GM03348 (cell line): ENCODE measurements at places on chromosomes 2 and 18.

DNA sequence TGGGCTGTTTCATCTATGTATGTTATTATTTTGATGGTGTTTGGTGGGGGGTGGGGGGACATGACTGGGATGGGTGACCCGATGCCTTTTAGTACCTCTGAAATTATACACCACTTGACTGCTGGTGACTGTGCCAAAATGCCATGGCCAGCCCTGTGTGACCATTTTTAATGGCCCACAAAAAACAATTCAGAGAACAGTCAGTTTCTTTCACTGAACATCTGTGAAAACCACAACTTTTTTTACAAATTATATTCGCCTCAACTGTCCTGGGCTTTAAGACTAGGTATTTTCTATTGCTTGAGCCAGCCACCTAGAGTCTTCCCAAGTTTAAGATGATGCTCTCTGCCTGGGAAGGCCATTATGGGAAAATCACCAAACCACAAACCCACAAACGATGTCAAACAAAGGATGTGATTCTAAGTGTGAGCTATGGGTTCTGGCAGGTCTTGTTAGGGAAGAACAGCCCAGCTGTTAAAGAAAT, 33.9 kb downstream of the FN1 start:
- peak; percentile 44 for DNase-seq

DNA sequence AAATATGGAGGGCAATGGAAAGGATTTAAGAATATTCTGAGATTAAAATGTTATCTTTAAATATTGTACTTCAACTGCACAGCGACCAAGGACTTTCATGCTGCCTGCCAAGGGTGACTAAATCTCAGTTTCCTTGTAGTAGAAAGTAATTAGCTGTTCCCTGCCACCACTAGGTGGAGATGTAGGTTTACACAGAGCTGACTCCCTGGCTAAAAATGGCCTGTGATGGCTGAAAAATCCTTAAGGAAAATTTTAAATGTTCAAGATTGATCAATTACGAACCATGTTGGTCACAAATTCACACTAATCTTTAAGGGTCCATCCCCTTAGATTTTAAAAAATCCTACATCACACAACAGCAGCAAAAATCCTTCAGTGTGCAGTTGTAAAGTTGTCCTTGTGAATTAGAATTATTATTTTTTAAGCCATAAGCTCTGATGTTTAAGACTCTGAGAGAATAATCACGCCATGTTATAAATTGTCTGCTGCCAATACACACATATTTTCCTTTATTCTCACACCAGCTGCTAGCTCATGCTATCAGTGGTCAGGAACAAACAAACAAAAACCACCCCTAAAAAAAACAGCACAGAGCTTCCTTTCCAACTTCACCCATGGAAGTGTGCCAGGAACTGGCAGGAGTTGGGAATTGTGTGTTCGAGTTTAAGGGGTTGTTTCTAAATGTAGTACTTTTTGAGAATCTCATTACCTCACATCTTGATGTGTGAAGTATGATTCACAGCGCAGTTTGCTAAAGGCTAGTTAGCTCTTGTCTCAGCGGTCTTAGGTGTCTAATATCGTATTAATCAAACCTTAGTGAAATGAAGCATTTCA, 399.8 kb downstream of the TMEM182 start:
- DNase-seq: peak; percentile 74

DNA sequence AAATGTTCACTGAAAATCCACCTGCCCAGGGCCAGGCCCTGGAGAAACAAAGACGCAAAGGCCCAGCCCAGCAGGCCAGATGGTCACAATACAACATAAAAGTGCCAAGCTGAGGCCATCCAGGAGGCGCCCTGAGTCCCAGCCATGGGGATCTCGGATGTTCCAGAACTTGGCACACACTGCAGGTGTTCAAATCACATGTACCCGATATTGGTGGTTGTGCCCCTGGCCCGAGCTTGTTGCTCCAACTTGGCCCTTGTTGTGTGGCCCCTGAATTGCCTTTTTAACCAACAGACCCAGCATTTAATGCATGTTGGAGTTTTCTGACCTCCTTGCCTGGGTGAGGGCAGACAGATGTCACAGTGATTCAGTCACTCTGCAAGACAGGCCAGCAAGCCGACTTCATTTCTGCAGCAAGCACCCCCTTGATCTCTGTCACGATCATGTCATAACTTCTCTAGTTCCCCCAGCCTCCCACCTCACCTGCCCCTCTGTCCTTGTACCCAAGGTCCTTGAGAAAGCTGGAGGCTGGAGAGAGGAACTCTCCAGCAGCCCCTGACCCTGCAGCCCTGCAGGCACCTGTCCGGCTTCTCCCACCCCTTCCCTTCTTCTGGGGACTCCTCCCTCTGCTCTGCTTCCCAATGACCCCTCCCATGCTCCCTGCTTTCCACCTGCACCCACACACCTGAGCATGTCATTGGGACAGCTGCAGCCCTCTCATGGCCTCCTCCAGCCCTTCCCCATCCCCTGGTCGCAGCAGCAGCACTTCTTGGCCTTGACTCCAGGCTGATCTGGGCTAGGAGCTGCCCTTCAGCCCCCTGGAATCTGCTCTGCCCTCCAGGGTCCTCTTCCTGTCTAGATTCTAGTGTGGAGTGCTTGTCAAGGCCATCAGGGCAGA, 9.1 kb downstream of the NGEF start:
- no peak for DNase-seq

DNA sequence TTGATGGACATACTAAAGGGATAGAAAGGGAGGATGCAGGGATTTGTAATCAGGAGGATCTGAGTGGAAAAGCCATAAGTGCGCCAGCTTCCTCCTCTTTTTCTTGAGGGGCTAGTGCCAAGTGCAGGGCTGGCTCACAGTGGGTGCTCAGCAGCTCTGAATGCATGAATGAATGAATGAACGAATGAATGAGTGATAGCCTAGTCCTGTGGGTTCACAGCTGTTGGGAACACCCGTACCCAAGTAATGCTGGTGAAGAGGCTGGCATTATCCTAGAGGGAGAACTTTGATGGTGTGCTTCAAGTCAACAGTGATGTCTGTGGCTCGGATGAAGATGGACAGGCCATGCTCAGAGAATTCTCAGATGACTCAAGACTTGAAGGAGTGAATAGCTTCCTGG, 108.8 kb downstream of the KCTD1 start:
- no peak for DNase-seq

DNA sequence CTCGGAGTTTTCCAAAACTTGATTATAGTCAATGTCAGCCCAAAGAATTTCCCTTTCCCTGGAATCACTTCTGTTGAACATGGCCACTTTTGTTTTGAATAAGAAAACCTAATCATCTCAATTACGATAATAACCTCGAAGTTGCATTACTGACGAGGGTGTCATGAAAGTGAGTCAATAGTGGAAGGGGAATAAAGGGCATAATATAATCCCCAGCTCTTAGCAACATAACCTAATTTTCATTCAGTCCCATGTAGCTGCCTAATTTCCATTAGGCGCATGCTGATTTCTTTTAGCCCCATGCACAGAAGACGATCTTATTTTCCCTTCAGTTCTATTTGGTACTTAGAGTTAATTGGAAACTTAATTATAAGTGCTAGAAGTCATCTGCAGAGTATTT, 51.1 kb upstream of the RAPH1 start:
- no peak for DNase-seq

- no peak for DNase-seq
Observed at GRCh38 chr18:77223221-77223639, 26.4 kb upstream of the GALR1 start.

DNA sequence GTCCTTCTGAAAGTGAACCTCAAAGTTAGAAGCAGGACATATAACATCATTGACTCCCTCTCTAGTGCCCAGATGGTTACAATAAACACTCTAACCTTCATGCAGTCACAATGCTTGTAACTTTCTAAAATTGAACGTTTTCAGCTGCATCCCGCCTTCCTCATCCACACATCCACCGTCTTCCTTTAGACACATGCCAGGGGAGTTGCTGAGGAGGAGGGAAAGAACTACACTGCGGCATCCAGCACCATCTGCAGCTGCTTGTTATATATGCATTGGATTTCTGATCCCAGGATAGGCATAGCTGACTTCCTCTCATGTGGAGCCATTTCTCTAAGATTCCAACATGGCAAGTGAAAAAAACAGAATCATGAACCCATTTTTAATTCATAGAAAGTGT, 96.8 kb downstream of the FBXO15 start:
- no peak for DNase-seq

DNA sequence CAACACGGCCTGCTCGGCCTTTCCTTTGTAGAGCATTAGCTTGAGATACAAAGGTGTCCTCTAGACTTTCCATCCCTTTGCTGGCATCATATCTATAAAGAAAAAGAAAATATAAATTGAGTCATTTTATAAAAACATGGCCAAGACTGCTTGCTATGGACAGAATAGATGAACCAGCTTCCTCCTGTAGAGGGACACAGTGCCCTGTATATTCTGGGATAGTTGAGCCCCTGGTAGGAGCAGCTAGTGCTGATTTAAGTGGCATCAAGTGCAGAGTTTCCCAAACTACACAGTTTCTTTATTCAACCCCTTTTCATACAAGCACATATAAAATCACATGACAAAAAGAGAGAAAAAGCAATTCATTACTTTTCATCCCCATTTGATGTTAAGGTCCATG, 47.9 kb downstream of the GEMIN6 start:
- DNase-seq: no peak

DNA sequence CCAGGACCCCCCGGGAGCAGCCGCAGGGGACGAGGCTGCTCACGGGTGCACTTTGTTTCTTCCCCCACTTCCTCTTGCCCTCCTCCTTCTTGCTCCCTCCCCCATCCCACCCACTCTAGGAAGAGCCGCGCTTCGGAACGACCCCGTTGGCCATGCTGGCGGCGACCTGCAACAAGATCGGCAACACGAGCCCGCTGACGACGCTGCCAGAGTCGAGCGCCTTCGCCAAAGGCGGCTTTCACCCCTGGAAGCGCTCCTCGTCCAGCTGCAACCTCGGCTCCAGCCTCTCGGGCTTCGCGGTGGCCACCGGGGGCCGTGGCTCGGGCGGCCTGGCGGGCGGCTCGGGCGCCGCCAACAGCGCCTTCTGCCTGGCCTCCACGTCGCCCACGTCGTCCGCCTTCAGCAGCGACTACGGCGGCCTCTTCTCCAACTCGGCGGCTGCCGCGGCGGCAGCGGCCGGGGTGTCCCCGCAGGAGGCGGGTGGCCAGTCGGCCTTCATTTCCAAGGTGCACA, 1.3 kb downstream of the SP9 start:
- peak; percentile 54 for DNase-seq

DNA sequence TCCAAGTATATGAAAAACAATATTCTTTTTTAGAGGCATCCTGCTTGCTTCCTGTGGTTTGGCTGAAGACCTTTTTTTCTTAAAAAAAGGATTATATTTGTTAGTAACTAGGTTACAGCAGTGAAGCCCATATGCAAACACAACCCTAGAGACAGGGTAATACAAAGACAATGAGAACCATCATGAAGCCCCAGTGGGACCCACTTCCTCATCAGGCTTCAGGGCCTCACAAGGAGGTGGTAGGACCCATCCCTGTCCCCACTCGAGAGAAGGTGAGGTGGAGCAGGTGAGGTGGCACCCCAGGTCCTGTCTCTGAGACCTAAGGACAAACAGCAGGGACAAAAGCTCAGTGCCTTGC, 80.3 kb downstream of the EDAR start:
- no peak for DNase-seq

DNA sequence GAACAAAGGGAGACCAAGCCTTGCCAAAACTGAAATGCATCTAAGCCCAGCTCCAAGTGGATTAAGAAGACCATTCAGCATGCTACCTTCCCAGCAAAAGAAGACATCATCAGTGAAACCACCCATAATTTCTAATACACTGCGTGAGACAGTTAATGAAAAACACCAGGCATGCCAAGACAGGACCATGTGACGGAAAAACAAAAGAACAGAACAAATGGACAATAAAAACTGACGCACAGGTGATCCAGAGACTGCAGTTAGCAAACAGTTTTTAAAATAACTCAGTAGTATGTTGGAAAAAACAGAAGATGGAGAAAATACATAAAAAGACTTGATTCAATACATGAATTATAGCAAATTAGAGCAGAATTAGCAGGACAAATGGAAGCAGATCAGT, 15.3 kb downstream of the FAM168B start:
- DNase-seq: no peak

DNA sequence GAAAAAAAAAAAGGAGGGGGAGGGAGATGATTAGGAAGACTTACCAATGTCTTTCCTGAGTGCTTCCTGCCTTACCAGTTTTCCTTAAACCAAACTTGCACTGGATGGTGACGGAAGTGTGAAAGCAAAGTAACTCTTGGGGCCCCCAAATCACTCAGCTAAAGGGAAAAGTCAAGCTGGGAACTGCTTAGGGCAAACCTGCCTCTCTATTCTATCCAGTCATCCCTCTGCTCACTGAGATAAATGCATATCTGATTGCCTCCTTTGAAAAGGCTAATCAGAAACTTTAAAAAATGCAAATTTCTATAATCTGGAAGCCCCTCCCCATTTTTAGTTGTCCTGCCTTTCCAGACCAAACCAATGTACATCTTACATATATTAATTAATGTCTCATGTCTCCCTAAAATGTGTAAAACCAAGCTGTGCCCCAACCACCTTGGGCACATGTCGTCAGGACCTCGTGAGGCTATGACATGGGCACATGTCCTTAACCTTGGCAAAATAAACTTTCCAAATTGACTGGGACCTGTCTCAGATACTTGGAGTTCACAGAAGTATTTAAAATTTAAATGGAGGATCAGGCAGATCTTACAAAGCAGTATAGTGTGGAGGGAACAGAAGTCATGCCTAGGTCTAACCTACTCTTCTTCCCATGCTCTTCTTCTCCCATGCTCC, 7.2 kb upstream of the CYBRD1 start:
- no peak for DNase-seq

- no peak for DNase-seq
Observed at GRCh38 chr2:158718196-158718585, 76.9 kb upstream of the DAPL1 start.

DNA sequence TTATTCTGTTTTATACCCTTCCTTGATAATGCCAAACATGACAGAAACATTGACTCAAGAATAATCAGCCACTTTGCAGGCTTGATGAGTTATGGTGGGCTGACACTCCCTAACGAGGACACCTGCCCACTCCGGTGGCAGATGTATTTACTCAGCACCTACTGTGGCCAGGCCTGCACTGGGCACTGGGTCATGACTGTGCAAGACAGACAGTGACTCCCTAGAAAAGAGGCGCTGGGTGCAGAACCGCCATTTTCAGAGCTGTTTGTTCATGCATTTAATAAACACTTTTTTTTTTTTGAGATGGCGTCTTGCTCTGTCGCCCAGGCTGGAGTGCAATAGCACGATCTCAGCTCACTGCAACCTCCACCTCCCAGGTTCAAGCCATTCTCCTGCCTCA, 32.5 kb downstream of the SNED1 start:
- no peak for DNase-seq

DNA sequence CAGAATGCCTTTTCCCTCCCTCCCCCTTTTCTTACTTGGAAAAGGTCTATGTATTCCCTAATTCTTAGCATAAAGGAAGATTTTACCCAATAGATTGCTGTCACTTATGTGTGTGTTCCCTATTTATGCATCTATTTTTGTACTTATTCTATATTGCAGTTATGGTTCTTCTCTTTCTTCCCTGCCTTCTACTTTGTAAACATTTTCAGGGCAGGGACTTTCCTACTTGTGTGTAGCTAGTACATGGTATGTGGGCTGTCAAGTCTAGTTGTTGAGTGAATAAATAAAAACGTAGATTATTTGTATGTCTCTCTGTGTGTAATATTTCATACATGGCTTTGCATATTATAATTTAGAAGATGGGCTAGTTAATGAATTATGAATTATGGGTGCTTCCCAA, 45.3 kb downstream of the PSMD14 start:
- DNase-seq: no peak

- no peak for DNase-seq
Observed at GRCh38 chr2:57809230-57809629, 237.4 kb upstream of the VRK2 start.

- no peak for DNase-seq
Observed at GRCh38 chr2:29223851-29224692, 108.9 kb downstream of the CLIP4 start.
